CD4-positive, CD25-positive, alpha-beta regulatory T cell (primary cell): ENCODE measurements at places on chromosomes 11 and 22.

DNA sequence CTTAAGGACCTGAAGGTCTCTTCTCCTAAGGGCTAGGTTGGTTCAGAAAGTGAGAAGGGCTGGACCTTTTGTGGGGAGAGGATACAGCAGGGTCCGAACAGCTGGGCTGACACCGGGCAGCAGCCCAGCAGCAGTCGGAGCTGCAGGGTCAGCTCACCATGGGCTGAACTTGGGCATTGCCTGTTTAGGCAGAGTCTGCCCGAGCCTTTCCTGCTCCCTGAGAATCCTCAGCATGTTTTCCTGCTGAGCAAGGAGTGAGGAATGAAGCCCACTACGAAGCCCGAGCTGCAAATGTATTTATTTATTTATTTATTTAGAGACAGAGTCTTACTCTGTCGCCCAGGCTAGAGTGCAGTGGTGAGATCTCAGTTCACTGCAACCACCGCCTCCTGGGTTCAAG, 83.9 kb downstream of the PTPRJ start:
- no peak for DNase-seq

GRCh38 chr11:103055221-103055890, 36.6 kb downstream of the DCUN1D5 start:
- DNase-seq, result peak; percentile 25

DNA sequence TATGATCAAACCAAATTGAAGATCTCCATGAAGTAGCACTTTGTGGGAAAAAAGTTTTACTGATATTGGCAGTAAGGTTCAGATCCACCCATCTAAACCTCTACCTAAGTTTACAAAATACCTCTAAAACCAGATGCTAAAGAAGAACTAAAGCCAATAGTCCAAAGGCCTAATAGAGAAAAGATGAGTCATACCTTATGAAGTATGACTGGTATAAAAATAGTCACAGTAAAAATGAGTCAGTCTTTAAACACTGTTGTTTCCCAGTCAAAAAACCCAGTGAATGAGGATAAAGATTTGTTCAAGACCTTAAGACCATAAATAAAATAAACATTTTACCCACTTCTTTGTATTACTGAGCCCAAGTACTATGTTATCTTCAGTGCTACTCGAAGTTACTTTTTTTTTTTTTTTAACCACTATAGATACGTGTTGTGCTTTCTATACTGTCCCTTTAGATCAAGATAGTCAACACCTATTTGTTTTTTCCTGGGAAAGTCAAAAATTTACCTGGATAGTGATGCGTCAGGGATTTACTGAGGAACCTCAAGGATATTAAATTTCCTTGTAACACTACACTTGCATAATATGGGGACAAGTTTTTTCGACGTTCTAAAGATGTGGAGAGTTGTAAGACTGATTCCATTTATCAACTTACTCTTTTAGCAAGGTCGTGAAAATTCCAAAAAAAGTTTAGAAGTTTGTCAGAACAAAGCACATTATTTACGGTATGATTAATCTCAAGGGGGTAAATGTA, 87.3 kb downstream of the CCDC73 start:
- no peak for DNase-seq

- DNase-seq, result peak; percentile 78
Measured at GRCh38 chr11:47565340-47566148, at the start of gene PTPMT1. PTPMT1 (plus strand) TSS chr11:47565599; CDS start chr11:47565623, 24 bp downstream.

- no peak for DNase-seq
Measured at GRCh38 chr22:43830931-43831560, 18.9 kb upstream of the EFCAB6 start.

DNA sequence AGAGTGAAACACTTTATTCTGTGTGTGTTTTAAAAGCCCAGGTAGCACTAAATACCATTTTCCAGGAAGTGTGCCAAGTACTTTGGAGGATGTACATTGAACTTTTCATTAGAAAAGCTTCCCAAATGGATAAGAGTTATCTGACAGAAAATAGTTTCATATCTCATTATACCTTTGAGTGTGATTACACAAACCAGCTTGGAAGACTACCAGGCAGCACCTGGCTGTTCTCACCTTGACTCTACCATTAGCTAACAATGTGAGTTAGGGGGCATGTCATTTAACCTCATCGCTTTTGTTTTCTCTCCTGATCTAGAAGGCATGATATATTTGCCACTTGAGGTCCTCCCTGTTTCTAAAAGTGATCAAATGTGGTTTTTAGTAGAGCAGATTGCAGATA, 50.2 kb downstream of the GRM5 start:
- no peak for DNase-seq

DNA sequence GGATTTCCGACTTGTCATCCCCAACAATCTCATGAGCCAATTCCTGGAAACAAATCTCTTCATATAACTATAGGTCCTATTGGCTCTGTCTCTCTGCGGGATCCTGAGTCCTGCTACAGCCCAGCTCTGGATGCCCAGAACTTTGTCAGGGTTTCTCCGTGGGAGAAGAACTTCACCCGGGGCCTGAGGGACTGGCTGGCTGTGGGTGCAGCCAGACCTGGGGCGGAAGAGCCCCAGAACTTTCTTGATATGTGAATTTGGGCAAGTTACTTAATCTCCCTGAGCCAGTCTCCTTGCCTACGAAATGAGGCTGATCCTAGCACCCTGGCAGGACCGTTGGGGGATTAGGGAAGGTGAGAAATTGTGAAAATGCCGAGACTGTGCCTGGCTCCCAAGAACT, 6.6 kb upstream of the TRIM29 start:
- DNase-seq, result no peak

GRCh38 chr22:43176090-43176489, 10.8 kb downstream of the TTLL12 start:
- no peak for DNase-seq

- no peak for DNase-seq
Measured at GRCh38 chr11:123628936-123629683, 25.3 kb downstream of the SCN3B start.

DNA sequence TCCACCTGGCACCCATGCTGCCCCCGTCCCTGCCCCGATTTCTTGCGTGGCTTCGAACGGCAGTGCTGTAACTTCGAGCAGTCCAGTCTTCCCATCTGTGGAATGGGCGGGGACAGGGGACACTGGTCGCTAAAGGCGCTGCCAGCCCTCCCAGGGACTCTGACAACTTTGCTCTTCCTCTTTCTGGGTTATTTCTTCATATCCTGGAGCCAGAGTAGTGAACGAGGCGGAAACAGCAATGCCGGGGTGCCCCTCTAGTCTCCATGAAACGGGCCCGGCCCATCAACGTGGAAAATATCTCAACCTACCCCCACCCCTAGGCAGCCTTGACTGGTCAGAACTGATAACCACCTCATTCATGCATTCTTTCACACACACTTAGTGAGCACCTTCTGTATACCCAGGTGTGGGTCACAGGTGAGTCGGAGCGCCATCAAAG, 42.8 kb downstream of the TRIOBP start:
- no peak for DNase-seq

DNA sequence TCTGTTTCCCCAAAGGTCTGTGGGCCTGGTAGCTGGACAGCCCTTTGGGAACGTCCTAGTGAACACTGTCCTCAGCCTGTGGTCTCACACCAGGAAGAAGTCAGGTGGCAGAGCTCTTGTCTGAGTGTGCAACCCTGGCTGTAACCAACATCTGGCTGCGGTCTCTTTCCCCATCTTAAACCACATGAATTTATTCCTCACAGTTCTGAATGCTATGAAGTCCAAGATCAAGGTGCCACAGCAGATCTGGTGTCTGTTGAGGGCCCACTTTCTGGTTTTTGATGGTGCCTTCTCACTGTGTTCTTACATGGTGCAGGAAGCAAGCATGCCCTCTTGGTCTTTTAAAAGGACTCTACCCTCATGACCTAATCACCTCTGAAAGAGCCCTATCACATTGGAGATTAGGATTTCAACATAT, 2.7 kb downstream of the UPB1 start:
- no peak for DNase-seq

DNA sequence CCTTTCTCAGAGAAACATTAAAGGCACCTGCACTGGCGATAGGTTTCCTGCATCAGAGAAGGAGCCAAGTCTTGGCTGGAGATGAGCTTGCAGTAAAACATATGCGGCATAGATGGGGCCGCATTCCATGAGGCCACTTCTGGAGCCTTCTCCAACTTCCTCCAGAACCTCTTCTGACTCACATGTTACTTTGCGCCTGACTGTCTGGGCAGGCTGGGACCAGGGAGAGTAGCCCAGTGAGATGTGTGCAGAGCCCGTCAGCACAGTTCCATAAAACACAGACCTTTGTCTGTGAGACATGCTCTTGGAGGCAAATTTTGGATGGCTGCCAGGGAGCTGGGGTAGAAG, 55.4 kb upstream of the BID start:
- DNase-seq, result no peak

DNA sequence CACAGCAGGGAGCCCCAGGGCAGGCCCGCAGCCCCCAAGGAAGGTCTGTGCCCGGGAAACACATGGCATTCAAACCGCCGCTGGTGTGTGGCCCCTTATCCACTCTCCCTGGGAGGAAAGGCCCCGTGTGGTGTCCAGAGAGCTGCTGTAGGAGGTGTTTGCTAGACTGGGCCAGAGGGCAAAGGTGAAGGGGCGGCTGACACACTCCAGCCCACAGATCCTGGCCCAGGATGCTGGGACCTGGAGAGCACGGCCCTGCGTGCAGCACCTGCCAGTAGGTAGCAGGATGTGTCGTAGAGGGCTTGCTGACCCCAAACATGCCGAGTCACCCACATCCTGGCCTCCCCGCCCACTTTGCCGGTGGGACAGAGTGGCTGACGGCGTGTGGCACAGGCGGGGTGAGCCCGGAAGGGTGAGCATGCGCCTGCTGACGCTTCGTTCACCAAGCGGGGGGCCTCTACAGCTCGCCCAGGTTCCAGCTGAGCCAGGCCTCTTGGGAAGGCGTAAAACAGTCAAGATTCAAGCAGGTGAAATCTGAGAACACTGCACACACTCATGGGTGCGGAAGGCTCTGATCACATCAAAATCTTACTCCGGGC, 11.0 kb downstream of the OSBPL5 start:
- DNase-seq, result no peak

DNA sequence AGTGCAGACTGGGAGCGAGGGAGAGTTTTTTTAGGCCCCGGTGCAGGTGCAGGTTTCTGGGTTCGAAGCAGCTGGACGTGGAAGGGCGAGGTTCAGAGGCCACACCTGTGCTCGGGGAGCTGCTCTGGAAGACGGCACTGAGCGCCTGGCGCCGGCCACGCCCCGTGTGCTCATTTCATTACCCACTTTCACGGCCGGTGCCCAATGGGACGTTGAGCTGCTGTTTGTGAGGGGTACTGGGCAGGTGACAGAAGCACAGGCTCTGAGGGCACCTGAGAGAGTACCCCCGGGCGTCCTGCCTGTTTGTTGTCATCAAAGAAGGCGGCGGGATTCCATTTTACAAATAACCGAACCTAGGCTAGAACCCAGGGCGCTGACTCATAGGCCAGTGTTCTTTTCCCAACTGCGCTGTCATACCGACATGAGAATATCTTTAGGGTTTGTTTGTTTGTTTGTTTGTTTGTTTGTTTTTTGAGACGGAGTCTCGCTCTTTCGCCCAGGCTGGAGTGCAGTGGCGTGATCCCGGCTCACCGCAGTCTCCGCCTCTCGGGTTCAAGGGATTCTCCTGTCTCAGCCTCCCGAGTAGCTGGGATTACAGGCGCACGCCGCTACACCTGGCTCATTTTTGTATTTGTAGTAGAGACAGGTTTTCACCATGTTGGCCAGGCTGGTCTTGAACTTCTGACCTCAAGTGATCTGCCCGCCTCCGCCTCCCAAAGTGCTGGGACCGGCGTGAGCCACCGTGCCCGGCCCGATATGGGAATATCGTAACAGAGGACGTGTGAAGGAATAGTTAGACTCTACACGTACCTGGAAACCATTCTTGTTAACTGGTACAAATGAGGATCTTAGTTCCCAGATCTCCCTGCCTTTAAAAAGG, 16.6 kb upstream of the SPTBN2 start:
- DNase-seq, result no peak

DNA sequence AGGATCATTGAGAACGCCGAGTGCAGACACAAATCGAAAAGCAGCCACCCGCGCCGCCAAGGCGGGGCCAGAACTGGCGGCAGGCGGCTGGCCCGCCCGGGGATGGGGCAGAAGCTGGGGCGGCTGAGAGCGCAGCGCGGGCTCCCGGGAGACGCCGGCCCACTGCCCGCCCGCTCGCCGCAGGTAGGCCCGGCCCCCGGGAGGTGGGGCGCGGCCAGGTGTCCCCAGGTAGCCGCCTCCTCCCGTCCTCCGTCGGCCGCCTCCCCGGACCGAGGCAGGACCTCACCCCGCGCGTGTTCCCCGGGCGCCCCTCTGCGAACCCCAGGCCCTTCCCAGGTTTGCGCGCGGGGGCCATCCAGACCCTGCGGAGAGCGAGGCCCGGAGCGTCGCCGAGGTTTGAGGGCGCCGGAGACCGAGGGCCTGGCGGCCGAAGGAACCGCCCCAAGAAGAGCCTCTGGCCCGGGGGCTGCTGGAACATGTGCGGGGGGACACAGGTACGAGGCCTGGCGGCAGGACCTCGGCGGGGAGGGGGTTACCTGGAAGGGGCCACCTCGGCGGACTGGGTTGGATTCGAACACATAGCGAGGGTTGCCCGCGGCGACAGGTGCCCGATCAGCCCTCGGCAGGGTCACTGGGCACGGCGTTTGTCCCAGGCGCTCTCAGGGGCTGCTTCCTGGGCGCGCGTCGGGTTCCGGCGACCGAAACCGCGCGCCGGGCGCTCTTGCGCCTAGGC, at the start of gene PRRG4:
Gene PRRG4, plus strand, starts transcription at position 248 of the 733 bp plus-strand sequence. CDS start 603 bp downstream, outside the sequence.
- peak; percentile 2 for DNase-seq

GRCh38 chr11:95659088-95659487, 130.5 kb downstream of the FAM76B start:
- no peak for DNase-seq

GRCh38 chr11:82986446-82986845, 84.9 kb downstream of the DDIAS start:
- DNase-seq, result no peak

DNA sequence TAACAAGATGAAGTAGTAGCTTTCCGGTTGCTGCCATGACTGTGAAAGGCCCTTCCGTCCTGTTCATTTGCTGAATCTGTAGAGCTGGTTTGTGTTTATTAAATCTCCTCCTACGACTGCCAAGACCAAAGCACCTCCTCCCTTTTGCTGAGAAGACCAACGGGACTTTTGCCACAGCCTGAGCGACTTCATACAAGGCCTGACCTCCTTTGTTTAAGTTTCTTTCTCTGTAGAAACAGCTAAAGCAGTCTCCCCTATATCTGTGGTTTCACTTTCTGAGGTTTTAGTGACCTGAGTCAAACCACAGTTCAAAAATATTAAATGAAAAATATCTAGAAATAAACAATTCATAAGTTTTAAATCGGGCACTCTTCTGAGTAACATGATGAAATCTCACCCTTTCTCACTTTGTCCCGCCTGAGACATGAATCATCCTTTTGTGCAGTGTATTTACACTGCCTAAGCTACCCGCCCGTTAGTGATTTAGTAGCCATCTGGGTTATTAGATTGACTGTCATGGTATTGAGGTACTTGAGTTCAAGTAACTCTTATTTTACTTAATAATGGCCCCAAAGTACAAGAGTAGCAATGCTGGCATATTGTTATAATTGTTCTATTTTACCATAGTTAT, 119.1 kb upstream of the LRRC4C start:
- no peak for DNase-seq

DNA sequence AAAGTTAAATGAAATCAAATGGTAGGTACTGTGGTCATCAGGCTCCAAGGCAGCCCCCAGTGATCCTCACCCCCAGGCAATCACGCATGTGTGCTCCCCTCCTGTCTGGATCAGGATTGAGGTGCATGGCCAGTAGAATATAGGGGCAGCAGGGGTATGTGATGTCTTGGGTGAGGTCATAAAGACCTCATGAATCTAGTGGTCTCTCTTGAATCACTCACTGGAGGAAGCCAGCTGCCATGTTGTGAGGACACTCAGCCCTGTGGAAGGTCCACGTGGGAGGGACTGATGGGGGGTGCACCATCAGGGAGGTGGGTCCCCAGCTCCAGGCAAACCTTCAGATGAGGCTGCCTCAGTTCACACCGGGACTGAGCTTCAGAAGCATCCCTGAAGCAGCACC, 6.8 kb upstream of the IL17REL start:
- DNase-seq, result no peak
